ENCODE measurements at places on chromosomes 1 and 21.

DNA sequence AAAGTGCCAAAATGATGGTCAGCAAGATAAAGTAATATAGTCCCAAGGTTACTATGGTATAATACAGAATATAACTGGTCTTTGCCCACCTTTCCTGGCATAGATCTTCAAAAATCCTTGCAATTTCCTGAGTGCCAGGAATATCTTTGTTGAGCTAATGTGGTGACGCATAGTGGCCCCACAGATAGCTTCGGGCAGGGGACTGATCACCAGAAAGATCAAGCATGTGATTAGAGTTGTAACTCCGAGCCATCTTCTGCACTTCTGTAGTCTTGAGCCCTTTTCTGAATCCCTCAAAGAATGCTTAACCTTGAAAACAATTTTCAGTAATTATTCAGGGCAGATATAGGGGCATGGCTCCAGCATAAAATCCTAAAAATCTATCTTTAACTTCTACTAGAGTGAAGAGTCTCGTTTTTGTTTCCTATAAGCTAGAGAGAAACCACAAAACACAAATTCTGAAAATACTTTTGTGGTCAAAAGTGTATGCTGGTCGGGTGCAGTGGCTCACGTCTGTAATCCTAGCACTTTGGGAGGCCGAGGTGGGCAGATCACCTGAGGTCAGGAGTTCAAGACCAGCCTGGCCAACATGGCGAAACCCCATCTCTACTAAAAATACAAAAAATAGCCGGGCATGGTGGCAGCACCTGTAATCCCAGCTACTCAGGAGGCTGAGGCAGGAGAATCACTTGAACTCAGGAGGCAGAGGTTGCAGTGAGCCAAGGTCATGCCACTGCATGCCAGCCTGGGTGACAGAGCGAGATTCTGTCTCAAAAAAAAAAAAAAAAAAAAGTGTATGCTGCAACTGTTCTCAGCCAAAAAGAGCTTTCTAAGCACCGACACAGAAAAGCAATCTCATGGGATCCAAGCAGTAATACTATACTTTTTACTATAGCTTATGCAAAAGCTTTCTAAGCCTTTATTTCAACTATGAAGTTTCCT is 62.8 kb downstream of the NVL start:
- DNase-seq, result no peak

- peak; percentile 51 for DNase-seq
Measured at GRCh38 chr1:107535091-107535490, 394.3 kb downstream of the NTNG1 start.

DNA sequence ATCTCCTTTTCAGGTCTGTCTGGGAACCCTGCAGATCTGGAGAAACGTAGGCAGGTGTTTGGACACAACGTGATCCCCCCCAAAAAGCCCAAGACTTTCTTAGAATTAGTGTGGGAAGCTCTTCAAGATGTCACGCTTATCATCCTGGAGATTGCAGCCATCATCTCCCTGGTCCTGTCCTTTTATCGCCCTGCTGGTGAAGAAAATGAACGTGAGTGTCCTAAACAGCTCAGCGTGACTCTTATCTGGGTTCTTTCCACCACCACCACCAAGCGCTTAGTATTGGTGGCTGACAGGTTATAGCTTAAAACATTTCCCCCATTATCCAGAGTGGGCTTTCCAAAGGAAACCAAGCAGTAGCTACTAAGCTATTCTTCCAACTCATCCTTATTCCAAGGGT is 66.8 kb upstream of the LAX1 start:
- DNase-seq, result no peak

DNA sequence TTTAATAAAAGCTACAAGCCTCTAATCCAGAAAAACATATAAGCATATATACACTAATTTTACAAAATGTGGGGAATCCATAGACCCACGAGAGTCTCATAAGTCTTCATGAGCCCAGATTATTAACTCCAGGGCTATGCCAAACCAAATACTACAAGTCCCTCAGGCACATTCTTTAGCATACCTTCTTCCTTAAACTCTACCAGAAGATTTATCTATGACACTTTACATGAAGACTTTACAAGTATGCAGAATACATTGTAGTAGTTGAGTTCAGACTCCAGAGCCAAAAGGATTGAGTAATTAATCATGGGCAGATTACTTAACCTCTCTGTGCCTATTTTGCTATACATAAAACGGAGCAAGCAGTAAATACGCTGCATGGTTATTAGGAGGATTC is 793.7 kb upstream of the ADGRL2 start:
- DNase-seq, result no peak

- no peak for DNase-seq
Measured at GRCh38 chr1:116899529-116899928, 10.2 kb upstream of the PTGFRN start.

- DNase-seq, result no peak
Measured at GRCh38 chr21:17128132-17128531, 384.7 kb upstream of the CXADR start.

Data from left colon (tissue), 2 donors.